ENCODE measurements at places on chromosomes 7 and 10. TPM values are rescaled to one million over a fixed set of nuclear protein-coding genes. Genes with fewer than 3 reads are reported as not detected.

ELN gene
- 385 TPM for total RNA-seq

ACTA2 gene
- 480 TPM for total RNA-seq

SFRP4 gene
- 65.8 TPM for total RNA-seq

DNA2 gene
- total RNA-seq, result 4.4 TPM

ALOX5 gene
- total RNA-seq, result not detected

ACBD7 gene
- 1.1 TPM for total RNA-seq

NPSR1 gene
- total RNA-seq, result not detected

GPR26 gene
- total RNA-seq, result not detected

FKBP9 gene
- 474 TPM for total RNA-seq

BRAT1 gene
- 16.8 TPM for total RNA-seq

IL6 gene
- total RNA-seq, result 32.2 TPM

CRYGN gene
- not detected for total RNA-seq

LRRD1 gene
- total RNA-seq, result under 0.01 TPM

AKR1C8 gene
- total RNA-seq, result not detected

MBL2 gene
- total RNA-seq, result not detected

ERV3-1 gene
- total RNA-seq, result 16.2 TPM

KAT6B gene
- 12.3 TPM for total RNA-seq

MMD2 gene
- total RNA-seq, result not detected

SPDYE2 gene
- 0.12 TPM for total RNA-seq

DENND2A gene
- 0.75 TPM for total RNA-seq

CFAP58 gene
- 0.75 TPM for total RNA-seq

POM121 gene
- 3.9 TPM for total RNA-seq

FAM204A gene
- 44.0 TPM for total RNA-seq

STOX1 gene
- 0.12 TPM for total RNA-seq

PGAM2 gene
- total RNA-seq, result 0.75 TPM

DNAJC30 gene
- total RNA-seq, result 2.0 TPM

SEMA3D gene
- 17.9 TPM for total RNA-seq

ANKRD2 gene
- 0.15 TPM for total RNA-seq

CALML3 gene
- not detected for total RNA-seq

CYP2C8 gene
- total RNA-seq, result not detected

CRTAC1 gene
- total RNA-seq, result 0.12 TPM

SYT15 gene
- total RNA-seq, result 0.59 TPM

TRIM50 gene
- total RNA-seq, result not detected

AKR1C4 gene
- total RNA-seq, result not detected

UPK3BL2 gene
- 2.2 TPM for total RNA-seq

CLDN12 gene
- 21.2 TPM for total RNA-seq

PON1 gene
- total RNA-seq, result not detected

CPA4 gene
- total RNA-seq, result 52.9 TPM

C10orf67 gene
- total RNA-seq, result not detected

OR2A5 gene
- total RNA-seq, result not detected

IFIT3 gene
- 5.3 TPM for total RNA-seq

PTPN20 gene
- 0.47 TPM for total RNA-seq

CUL2 gene
- total RNA-seq, result 19.5 TPM

NAT16 gene
- total RNA-seq, result not detected

ZNF485 gene
- 1.3 TPM for total RNA-seq
